B cell (primary cell): ENCODE measurements at places on chromosomes 2 and 18. TPM values are rescaled to one million over a fixed set of nuclear protein-coding genes. Genes with fewer than 3 reads are reported as not detected.

The DLX2 gene
- total RNA-seq = 0.52 and 0.61 TPM in 2 replicates

The CNTNAP5 gene
- total RNA-seq = not detected in 2 replicates

The MAL gene
- 0.74 TPM in 1 of 2 replicates, not detected in the other for total RNA-seq

The TTR gene
- total RNA-seq = not detected in 2 replicates

The RAB27B gene
- total RNA-seq = 0.07 and 0.39 TPM in 2 replicates

The CAB39 gene
- total RNA-seq = 72.5 and 75.7 TPM in 2 replicates

The FER1L5 gene
- total RNA-seq = not detected in 2 replicates

The IL36RN gene
- total RNA-seq = not detected in 2 replicates

The PROM2 gene
- total RNA-seq = 0.85 and 1.3 TPM in 2 replicates

The IL36A gene
- not detected in 2 replicates for total RNA-seq

The RGPD3 gene
- total RNA-seq = 0.37 and 0.44 TPM in 2 replicates

The KCNF1 gene
- total RNA-seq = not detected in 2 replicates

The TNS1 gene
- total RNA-seq = 0.53 and 0.86 TPM in 2 replicates

The ANKRD62 gene
- total RNA-seq = not detected in 2 replicates

The CCDC121 gene
- total RNA-seq = 1.3 and 2.2 TPM in 2 replicates

The ANKRD30B gene
- not detected in 2 replicates for total RNA-seq

The EFR3B gene
- total RNA-seq = 0.12 and 0.15 TPM in 2 replicates

The NOSTRIN gene
- not detected in 2 replicates for total RNA-seq

The HOXD9 gene
- total RNA-seq = not detected in 2 replicates

The KIF3C gene
- 4.0 and 6.9 TPM in 2 replicates for total RNA-seq

The ERFE gene
- total RNA-seq = 0.17 and 0.19 TPM in 2 replicates

The SGPP2 gene
- 6.0 and 7.7 TPM in 2 replicates for total RNA-seq

The PIEZO2 gene
- not detected in 2 replicates for total RNA-seq

The C2orf80 gene
- total RNA-seq = not detected in 2 replicates

The FSHR gene
- not detected in 2 replicates for total RNA-seq

The CREG2 gene
- 0.34 TPM in 1 of 2 replicates, not detected in the other for total RNA-seq

The EFHD1 gene
- not detected in 2 replicates for total RNA-seq

The THSD7B gene
- total RNA-seq = 0.15 and 0.76 TPM in 2 replicates

The UGT1A4 gene
- not detected in 2 replicates for total RNA-seq

The ANKRD36C gene
- total RNA-seq = 103 and 107 TPM in 2 replicates

The CRYGC gene
- total RNA-seq = not detected in 2 replicates

The REG1B gene
- not detected in 2 replicates for total RNA-seq

The RAB12 gene
- 38.7 and 40.9 TPM in 2 replicates for total RNA-seq

The ARHGEF4 gene
- 1.7 and 2.1 TPM in 2 replicates for total RNA-seq

The UNC80 gene
- not detected in 2 replicates for total RNA-seq

The SLC35F5 gene
- 75.5 and 78.4 TPM in 2 replicates for total RNA-seq

The RPRM gene
- total RNA-seq = not detected in 2 replicates

The ITGB6 gene
- not detected in 2 replicates for total RNA-seq

The TXNDC2 gene
- total RNA-seq = 0.22 and 0.73 TPM in 2 replicates

The OLA1 gene
- 44.3 and 47.7 TPM in 2 replicates for total RNA-seq

The PROKR1 gene
- total RNA-seq = not detected in 2 replicates

The CD207 gene
- total RNA-seq = not detected in 2 replicates

The SP140 gene
- total RNA-seq = 411 and 424 TPM in 2 replicates

The SMIM21 gene
- not detected in 2 replicates for total RNA-seq

The SLC8A1 gene
- 0.12 and 0.20 TPM in 2 replicates for total RNA-seq

The ITGA4 gene
- 169 and 174 TPM in 2 replicates for total RNA-seq

The AMER3 gene
- not detected in 2 replicates for total RNA-seq

The LCT gene
- total RNA-seq = 0.07 and 0.10 TPM in 2 replicates

The PER2 gene
- 11.8 and 12.6 TPM in 2 replicates for total RNA-seq

The POTEC gene
- total RNA-seq = not detected in 2 replicates

The CD8B gene
- total RNA-seq = 0.46 TPM in 1 of 2 replicates, not detected in the other

The CPSF3 gene
- 28.0 and 28.4 TPM in 2 replicates for total RNA-seq

The NPHP1 gene
- 1.6 and 2.4 TPM in 2 replicates for total RNA-seq
